ENCODE measurements at places on chromosomes 1 and 21. TPM values are rescaled to one million over a fixed set of nuclear protein-coding genes. Genes with fewer than 3 reads are reported as not detected.

RIMKLA gene
- under 0.01 TPM for total RNA-seq

LCE3E gene
- not detected for total RNA-seq

MPL gene
- total RNA-seq: not detected

SFN gene
- total RNA-seq: 0.28 TPM

RGS1 gene
- total RNA-seq: not detected

NUDT4B gene
- 17.1 TPM for total RNA-seq

VHLL gene
- 0.28 TPM for total RNA-seq

ADGRB2 gene
- total RNA-seq: 7.0 TPM

TGFB2 gene
- total RNA-seq: 9.0 TPM

All from smooth muscle cell of bladder (primary cell).